Stimulated activated CD4-positive, alpha-beta T cell treated with anti-CD3 and anti-CD28 coated beads, Interleukin-15, amount 100 ng/mL, for 1 hour (primary cell): ENCODE measurements at places on chromosomes 11 and 22.
A peak's percentile ranks its signal among the peaks of the same experiment; 100 is the strongest.

GRCh38 chr11:13335319-13335718 lies 57.7 kb downstream of the BMAL1 start:
- peak; percentile 45 for DNase-seq

DNA sequence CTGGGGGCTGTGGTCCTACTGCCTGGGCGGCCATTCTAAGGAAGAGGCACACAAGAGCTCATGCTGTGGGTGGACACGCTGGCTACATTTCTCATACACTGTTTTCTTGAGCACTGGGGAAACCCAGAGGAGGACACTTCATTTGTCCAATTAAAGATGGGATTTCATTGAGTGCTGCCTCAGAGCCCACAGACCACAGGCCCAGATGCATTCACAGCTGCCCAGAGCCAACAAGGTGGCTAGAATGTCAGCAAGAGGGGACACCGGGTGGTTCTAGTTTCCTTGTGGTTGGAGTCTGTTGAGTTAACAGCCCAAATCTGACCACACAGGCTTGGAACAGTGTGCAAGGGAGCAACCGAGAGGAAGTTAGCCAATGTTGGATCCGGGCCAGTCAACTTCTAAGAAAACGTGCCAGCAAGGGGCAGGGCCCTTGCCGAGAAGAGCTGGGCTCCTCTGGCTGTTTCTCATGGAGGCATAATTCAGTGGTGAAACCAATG lies 35.0 kb upstream of the SORL1 start:
- no peak for DNase-seq

- no peak for DNase-seq
Observed at GRCh38 chr22:17743661-17744411, 30.4 kb downstream of the BID start.

DNA sequence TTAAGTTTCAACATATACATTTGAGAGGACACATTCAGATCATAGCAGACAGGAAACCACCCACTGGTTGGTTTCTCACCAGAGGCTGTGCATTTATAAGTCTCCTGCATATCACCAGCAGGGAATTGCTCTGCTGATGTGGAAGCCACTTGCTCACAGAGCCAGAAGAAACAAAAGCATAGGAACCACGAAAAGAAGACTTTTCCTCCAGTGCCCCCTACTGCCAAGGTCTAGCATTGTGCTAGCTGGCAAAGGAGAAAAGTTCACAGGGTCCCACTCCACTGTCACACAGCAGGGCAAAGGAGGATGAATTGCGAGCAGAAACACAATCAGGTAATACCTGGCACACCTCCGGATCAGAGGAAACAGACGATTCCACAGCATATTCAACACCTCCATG lies 28.9 kb upstream of the ISX start:
- DNase-seq: no peak

DNA sequence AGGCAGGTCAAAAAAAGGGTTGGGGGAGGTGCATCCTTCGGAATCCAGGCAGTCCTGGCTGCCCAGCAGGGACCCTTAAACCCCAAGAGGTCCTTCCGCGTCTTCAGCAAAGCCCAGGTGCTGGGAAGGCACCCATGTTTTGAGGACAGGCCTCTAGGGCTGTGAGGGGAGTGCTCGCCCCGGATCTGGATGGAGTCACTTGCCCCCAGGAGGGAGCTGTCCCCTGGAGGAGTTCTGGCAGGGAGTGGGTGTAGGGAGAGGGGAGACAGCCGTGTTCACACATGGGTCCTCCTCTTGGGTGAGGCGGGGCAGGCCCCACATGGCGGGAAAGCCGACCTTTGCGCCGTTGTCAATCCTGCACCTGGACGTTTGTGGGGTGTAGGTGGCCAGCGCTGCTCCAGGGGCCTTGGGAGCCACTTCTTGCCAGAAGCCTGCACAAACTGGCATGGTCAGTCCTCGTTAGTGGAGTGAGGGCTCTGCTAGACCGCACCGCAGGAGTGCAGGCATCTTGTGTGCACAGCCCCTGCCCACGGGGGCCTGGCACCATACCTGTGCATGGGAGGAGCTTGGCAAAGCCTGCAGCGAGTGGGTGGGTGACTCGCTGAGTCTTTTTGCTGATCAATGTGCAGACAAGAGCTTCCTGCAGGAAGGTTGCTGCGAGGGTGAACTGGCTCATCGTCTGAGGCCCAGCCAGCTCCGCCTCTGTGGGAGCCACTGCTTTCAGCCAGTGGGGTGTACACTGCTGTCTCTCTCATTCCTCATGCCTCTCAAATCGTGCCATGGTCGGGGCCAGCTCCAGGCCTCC lies 16.0 kb downstream of the PPIL2 start:
- DNase-seq: no peak

- DNase-seq: no peak
Observed at GRCh38 chr11:36023922-36024321, 80.1 kb downstream of the LDLRAD3 start.

DNA sequence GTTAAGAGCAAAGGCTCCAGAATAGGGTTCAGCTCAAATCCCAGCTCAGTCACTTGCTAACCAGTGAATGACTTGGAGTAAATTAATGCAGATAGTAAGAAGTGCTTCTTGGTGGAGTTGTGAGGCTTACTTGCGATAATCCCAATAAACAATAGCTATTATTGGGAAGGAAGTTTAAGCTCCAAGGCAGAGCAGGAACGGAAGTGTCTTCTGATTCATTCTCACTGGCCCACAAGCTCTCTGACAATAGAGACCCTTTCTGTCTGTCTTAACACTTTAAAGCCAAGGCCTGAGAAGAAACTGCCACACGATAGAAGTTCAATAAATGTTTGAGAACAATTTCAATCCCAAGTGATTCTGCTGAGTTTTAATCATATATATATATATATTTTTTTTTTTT lies 155.4 kb downstream of the DBX1 start:
- no peak for DNase-seq

DNA sequence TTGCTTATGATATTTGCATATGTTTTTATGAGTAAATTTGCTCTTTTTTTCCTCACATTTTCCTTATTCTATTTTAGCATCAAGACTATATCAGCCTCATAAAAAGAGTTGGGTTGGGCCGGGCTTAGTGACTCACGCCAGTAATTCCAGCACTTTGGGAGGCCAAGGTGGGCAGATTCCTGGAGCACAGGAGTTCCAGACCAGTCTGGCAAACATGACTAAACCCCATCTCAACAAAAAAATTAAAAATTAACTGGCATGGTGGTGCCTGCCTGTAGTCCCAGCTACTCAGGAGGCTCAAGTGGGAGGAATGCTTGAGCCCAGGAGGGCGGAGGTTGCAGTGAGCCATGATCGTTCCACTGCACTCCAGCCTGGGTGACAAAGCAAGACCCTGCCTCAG lies 148.8 kb upstream of the ANO5 start:
- DNase-seq: no peak

GRCh38 chr22:33012833-33013450 lies 45.2 kb downstream of the SYN3 start:
- no peak for DNase-seq

- DNase-seq: no peak
Observed at GRCh38 chr22:19174106-19175025, 4.2 kb downstream of the SLC25A1 start.

DNA sequence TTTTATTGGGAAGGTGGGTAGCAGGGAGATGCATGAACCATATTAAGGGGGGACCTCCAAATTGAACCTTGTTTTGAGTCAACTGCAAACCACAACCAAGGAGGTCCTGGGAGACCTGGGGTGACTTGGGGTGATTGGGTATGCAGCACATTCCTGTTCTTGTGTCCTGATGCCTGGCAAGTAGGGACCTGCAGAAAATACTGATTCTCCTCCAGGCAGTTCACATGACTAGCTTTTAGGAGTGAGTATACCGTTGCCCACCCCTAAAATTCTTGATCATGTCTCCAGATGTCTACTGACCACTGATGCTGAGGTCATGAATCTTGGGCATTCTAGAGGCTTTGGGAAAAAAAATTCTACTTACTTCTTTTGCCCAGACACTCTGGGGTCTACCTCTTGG lies 6.3 kb downstream of the EHF start:
- no peak for DNase-seq

DNA sequence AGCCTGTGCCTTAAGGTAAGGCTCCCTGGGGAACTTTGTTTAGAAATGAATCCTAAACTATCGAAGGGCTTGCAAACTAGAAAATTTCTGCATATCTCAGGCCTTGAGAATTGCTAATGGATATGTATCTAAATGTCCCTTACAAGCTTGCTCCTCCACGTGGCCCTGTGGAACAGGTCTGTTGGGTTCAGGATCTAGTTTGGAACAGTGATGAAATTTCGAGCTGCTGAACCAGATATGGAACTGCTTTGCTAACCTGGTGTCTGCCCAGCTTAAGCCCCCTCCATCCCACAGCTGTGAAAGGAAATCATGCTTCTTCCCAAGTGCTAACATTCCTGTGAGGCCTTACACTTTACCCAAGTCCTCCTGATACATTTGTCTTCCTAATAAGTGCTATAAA lies 11.6 kb downstream of the SREBF2 start:
- DNase-seq: no peak

DNA sequence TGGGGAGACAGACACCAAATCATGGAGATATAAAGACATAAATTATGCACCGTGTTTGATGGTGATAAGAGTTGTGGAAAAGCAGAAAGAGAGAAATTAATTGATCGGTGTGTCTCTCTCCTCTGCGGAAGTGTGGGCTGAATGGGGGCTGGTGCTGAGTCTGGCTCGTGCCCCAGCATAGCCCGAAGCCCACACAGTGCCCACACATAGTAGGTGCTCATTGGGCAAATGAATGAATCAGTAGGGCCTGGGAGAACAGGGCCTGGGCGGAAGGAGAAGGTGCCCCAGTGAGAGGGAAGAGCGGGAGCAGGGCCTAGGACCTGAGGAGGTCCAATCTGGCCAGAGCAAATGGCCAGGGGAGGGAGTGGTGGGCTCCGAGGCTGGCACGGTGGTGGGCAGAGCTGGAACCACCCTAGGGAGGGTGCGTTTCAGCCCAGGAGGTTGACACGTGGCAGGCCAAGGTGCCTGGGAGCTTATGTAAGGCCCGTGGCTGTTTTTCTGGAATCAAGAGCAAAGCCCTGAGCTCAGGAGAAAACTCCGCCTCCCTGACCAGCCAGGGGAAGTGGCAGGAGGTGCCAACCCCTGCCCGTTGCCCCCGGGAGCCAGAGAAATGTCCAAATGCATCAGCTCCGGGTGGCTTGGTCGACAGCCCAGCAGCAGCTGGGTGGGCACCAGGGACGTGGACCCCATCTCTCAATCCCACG lies 2.1 kb upstream of the CACNA1I start:
- no peak for DNase-seq

- no peak for DNase-seq
Observed at GRCh38 chr11:64694026-64694755, 28.8 kb downstream of the NRXN2 start.

DNA sequence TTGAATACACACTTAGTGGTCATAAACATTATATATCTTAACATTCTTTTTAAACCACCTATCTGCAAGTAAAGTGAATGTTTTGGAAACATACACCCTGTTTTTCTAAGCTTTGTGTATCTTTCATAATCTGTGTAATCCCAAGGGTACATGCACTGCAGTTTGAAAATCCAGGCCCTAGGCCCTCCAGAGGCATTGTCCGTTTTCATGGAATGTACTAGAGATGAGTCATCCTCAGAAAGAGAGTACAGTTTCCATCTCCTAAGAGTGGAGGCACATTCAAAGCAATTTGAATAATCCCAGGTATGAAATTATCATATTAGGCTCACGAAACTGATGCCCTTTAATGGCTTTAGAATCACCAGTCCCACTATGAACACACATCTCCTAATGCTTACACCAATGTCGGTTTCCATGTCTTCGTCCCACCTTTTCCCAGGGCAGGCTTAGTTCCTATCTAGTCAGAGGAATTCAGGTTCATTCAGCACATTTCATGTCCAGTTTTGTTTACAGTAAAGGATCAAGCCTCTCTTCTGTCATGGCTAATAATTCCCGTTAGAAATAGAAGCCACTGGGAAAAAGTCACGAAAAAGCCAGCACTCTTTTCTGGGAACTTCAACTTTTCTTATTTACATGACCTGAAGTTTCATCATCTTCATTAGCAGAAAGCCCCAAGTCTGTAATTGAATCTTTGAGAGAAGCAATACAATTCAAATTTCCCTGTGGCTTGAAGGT lies 39.5 kb upstream of the CD44 start:
- no peak for DNase-seq

- DNase-seq: no peak
Observed at GRCh38 chr11:15289723-15290122, 175.0 kb downstream of the INSC start.
